Aorta (tissue), 5 donors: ENCODE measurements at places on chromosomes 5 and 9. TPM values are rescaled to one million over a fixed set of nuclear protein-coding genes. Genes with fewer than 3 reads are reported as not detected.

DNA sequence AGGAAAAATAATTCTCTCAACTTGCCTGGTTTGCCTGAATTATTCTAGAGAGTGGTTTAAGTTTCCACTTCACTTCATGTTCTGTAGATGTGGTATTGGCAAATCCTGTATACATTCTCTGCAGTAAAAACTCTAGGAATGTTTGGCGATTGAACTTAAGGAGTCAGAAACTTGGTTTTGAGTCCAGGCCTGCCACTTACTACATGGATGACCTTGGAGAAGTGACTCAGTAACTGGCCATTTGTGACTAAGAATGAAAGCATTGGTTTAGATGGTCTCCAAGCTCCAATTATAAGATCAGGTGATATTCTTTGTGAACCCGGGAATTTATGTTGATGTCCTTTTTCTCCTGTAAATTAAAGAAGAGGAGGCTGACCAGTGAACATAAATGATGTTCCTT, 233.8 kb downstream of the GAS1 start:
- no peak for DNase-seq

GRCh38 chr5:122545986-122546385, 228.9 kb upstream of the SNX2 start:
- DNase-seq: no peak

DNA sequence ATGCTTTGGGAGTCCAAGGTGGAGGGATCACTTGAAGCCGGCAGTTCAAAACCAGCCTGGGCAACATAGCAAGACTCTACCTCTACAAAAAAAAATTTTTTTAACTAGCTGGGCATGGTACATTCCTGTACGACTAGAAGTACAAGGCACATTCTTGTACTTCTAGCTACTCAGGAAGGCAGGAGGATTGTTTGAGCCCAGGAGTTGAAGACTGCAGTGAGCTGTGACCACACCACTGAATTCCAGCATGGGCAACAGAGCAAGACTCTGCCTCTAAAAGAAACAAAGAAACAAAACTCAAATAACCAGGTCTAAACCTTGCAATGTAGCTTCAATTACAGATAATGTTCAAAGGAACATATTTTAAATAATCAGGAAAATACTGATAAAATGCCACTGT, 56.2 kb downstream of the SSBP2 start:
- DNase-seq: no peak

CKMT2 gene
- total RNA-seq: 29.3 TPM

GRCh38 chr9:70121818-70122436, 78.3 kb downstream of the MAMDC2 start:
- peak; percentile 46 for DNase-seq

- no peak for DNase-seq
Observed at GRCh38 chr5:77437194-77437593, 54.9 kb downstream of the WDR41 start.
